ENCODE measurements at places on chromosomes 7 and 10. TPM values are rescaled to one million over a fixed set of nuclear protein-coding genes. Genes with fewer than 3 reads are reported as not detected.

GRCh38 chr10:22693371-22693784 is 21.0 kb downstream of the PIP4K2A start:
- H3K4me3 ChIP-seq = peak overlapping the region; percentile 20
- no peaks in the 10 kb centered on the region for H3K36me3 ChIP-seq
- H3K4me1 ChIP-seq = peaks cover 38% of the 10 kb centered on the region
- peak; percentile 71 for DNase-seq

- H3K36me3 ChIP-seq = no peaks in the 10 kb centered on the region
- peaks cover 23% of the 10 kb centered on the region for H3K4me1 ChIP-seq
- H3K27me3 ChIP-seq = peaks cover 8% of the 10 kb centered on the region
- no peak for DNase-seq
Measured at GRCh38 chr7:134176037-134176350, 48.9 kb downstream of the LRGUK start.

- H3K4me3 ChIP-seq = no peak overlapping the region
- peak overlapping the region; percentile 86 for H3K27ac ChIP-seq
- peak; percentile 95 for DNase-seq
- no peaks in the 10 kb centered on the region for H3K27me3 ChIP-seq
- peaks cover 4% of the 10 kb centered on the region for H3K36me3 ChIP-seq
Measured at GRCh38 chr10:74589226-74589673, 237.2 kb upstream of the KAT6B start.

- peaks cover 2% of the 10 kb centered on the region for H3K27me3 ChIP-seq
- no peak overlapping the region for H3K27ac ChIP-seq
- DNase-seq = no peak
- H3K4me1 ChIP-seq = no peaks in the 10 kb centered on the region
Measured at GRCh38 chr7:138349841-138350700, 110.0 kb upstream of the TRIM24 start.

- H3K27ac ChIP-seq = no peak overlapping the region
- H3K36me3 ChIP-seq = no peaks in the 10 kb centered on the region
- no peak for DNase-seq
- H3K27me3 ChIP-seq = no peaks in the 10 kb centered on the region
Measured at GRCh38 chr7:32323712-32324111, 166.5 kb downstream of the LSM5 start.

- no peaks in the 10 kb centered on the region for H3K4me1 ChIP-seq
- no peaks in the 10 kb centered on the region for H3K27me3 ChIP-seq
- no peak overlapping the region for H3K4me3 ChIP-seq
- no peak for DNase-seq
Measured at GRCh38 chr7:29123626-29124190, 22.6 kb downstream of the CPVL start.

Gene THSD7A
- not detected for total RNA-seq

Gene ADCYAP1R1
- total RNA-seq = not detected

Gene UCN3
- not detected for total RNA-seq

Gene RHOBTB1
- 10.0 TPM for total RNA-seq

Gene STK32C
- 9.0 TPM for total RNA-seq
